ENCODE measurements at places on chromosomes 1 and 21.

GRCh38 chr1:116569776-116570357 is 959 bp downstream of the CD58 start:
- DNase-seq: peak; percentile 21

DNA sequence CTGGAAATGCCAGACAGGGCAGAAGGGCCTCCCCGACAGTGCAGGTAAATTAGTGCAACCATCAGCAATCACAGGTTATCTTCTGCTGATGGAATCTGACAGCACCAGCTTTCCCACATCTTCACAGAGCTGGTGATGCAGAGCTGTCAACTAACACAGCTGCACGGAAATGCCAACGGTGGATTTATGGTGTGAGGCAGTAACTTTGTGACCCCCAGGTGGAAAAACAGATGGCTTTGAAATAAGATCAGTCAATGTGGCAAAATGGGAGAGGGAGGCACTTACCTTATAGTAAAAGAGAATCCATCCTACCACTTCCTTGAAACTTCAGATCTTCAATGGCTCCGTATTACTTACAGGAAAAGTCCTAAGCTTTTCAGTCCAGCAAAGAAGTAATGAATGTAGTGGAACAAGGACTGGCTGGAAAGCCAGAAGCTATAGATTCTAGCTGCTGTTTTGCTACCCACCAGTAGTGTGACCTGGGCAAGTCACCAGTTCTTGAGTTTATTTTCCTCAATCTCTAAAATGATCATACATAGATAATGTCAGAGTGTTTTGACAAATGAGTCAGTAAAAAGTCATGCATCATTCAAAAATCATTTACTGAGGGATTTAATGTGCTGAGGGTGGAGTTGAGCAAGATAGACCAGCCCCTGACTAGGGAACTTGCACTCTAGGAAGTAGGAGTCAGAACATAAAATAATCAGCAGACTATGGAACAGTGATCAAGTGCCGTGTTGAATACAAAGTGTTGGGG is 245.7 kb upstream of the JUN start:
- DNase-seq: no peak

DNA sequence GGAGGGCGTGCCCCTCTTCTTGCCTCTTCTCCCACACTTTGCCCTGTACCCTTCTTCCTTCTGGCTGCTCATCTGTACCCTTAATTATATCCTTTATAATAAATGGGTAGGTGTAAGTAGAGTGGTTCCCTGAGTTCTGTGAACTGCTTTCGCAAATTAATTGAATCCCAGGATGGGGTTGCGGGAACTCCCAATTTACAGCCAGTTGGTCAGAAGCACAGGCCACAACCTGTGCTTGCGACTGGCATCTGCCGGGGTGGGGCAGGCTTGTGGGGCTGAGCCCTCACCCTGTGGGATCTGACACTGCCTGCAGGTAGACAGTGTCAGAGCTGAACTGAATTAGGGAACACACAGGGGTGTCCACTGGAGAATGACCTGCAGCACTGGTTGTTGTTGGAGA is 244.9 kb downstream of the KCNJ6 start:
- DNase-seq: no peak

DNA sequence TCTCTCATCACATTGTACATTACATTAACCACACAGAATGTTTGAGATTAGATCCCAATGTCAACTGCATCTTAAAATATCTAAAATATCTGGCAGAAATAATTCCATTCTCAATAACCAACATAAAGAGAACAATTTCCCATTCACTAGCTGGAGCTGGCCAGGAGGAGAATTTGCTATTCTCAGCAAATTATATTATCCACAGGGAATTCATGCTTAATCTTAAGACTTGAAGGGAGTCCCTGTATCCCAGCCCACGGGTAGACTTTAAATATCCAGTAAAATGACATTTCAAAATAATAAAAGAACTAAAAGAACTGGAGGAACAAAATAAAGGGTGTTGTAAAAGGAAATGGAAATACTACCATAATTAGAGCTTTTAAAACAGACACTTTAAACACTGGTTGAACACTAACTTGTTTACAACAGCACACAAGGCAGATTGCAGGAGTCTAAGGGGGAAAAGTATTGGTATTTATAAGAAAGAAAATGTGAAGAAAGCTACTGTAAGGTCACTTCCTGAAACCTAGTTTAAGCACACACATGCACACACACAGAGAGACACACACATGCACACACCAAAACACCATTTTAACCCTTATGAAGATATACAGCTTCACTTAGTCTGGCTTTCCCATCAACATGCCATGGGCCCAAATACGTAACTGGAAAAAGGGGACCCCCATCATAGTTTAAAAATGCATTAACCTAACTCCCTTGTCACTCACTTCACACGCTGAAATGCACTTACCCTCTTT is 107.0 kb downstream of the PTPN14 start:
- no peak for DNase-seq

DNA sequence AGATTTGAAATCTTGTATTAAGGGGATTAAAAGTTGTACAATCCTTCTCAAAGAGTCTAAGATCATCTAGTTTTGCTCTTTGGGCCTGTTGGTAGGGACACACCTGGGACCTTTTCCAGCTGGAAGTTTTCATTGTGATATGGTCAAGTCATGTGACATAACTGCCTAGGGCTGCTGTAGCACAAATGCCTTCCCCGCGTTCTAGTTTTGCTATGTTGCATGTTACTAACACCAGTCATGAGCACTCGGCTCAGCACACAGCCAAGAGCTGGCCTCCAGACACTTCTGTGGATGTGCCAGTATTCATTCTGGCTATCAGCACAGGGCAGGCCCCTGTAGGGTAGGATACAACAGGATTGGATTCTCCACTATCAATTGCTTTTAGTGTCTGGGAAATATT is 14.6 kb upstream of the FLG2 start:
- no peak for DNase-seq

GRCh38 chr1:55197099-55197498 is 18.1 kb downstream of the USP24 start:
- DNase-seq: no peak

DNA sequence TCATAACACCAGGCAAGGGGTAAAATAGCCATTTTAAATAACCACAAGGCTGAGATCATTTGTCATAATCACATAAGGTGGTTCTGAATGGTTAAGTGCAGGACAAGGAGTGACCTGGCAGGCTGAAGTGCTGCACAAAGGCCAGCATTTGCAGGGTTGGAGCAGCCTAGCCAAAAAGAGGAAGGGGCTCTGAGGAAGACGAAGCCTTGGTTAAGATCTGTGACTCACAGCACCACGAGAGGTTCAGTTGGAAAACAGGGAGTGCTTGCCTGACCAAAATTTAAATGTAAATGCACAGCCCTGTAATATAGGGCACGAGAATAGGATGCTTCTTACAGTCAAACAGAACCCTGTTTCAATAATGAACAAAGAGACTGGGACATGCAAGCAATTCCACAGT is 12.1 kb downstream of the ATP5PF start:
- DNase-seq: no peak
